ENCODE measurements at places on chromosomes 2 and 18.

- DNase-seq: no peak
These were observed 3.0 kb downstream of the TMEM37 start for GRCh38 chr2:119434664-119435063.

- DNase-seq: peak; percentile 32
These were observed 48.0 kb upstream of the ANXA4 start for GRCh38 chr2:69693775-69694450.

DNA sequence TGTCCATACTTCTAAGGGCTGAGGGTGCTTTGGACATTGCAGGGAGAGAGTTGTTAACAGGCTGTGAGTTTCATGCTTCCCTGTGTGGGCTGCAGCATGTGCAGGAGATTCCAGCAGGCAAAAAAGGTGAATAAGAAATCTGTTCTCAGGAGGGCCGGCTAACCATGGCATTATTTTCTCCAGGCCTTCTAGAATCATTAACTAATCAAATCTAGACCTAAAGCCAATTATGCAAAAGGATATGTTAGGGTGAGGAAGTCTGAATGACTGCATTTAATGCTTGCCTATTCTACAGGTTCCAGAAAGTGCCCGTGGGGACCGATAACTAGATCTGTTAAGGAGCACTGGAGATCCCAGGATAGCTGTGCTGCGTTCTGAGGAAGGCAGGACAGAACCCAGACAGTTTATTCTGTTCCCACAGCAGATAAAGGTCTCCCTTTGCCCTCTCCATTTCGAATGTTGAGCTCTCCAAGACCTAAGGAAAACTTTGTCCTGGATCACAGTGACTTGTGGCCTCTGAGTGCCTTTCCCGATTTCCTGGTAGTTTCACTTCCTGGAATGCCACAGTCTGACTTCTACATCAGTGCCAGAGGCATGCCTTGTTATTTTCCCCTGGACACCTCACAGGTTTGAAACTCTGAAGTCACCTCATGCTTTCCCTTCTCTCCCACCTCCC, 50.0 kb upstream of the ZFP36L2 start:
- DNase-seq: no peak

- DNase-seq: no peak
These were observed 2.4 kb upstream of the MSGN1 start for GRCh38 chr2:17813742-17814473.

- no peak for DNase-seq
These were observed 11.9 kb downstream of the IL18R1 start for GRCh38 chr2:102367331-102367971.

DNA sequence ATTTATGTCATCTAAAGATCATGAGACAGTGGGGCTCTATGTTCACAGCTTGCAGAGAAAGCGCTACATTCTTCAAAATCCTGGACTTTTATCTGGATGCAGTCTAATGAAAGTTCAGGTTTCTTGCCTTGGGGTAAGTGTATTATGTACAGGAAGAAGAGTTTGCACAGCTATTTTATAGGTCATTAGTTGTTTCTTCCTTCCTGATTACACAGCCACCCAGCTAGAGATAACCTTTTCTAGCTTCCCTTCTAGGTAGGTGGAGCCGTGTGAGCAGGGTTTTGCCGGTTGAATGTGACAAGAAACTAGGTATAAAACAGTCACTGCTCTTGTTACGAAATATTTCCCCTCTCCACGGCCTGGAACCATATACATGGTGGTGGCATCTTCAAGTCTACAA, 800.8 kb upstream of the SOX11 start:
- no peak for DNase-seq
